Stimulated activated CD4-positive, alpha-beta T cell treated with anti-CD3 and anti-CD28 coated beads, Interleukin-12 subunit alpha, Interleukin-12 subunit beta, amount 100 ng/mL, for 4 hours (primary cell): ENCODE measurements at places on chromosomes 3 and 15.

DNA sequence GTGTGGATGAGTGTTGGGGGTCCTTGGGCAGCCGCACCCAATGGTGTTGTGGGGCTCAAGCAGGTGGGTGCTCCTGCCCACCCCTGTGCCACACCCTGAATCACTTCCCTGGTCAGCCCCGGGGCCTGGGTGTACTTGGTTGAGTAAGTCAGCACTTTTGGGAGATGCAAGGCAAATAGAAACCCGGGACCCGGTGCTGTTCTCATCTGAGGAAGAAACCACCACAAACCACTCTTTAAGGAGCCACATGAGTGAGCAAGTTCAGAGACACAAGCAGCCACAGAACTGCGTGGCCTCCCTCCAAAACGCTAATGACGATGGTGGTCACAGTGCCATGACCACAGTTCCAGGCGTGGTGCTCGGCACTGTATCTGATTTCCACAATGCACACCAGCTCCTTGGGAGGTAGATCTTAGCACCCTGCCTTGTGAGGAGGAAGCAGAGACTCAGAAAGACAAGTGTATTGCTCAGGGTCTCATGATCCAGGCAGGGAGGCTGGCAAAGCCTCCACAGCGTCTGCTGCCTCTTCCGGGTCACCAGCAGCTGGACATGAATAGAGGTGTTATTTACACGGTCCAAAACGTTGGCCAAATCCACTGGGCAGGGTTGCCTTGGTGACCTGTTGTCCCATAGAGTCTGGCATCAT lies 118.2 kb upstream of the ALDH1A3 start:
- DNase-seq = no peak

DNA sequence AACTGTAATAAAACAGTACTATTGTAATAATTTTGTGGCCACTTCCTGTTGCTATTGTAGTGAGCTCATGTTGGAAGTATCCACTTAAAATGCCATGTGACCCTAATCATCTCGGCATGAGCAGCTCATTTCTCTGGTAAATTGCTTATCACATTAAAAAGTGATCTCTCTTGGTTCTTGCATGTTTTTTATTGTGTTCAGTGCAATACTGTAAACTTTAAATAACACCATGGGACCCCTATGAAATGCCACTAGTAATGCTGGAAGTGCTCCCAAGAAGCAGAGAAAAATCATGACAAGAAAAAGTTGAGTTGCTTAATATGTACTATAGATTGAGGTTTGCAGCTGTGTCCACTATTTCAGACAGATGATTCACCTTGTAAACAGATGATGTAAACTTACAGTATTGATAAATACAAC lies 45.6 kb downstream of the NMD3 start:
- DNase-seq = no peak

DNA sequence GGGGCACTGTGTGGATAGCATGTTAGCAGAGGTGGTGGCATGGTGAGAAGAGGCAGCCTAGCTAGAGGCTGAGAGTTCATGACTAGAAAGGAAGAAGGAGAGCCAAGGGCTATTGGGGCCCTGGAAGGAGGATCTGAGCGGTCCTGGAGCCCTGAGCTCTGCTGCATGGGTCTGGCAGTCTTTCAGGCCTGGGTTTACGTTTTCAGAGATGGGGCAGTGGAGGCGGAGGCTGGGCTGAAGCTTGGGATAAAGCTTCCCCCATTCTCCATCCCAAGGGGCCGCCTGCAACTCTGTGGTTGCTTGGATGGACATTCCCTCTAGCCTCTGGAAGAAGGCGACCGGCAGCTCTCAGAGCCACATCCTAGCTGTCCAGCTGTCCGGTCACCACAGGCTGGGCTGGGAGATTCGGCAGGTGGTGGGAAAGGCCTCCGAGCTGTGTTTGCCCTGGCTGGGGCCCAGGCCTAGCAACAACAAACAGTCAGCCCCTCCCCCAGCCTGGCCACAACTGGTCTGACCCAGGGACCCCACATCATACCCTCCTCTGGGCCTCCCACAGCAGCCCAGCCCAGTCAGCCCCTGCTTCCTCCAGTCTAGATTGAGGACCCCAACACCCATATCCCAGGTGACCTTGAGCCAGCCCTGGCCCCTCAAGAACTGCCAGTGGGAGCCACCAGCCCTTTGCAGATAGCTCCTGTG lies 1.8 kb upstream of the SLC38A3 start:
- no peak for DNase-seq

- no peak for DNase-seq
Measured at GRCh38 chr3:4107430-4107829, 195.7 kb upstream of the SETMAR start.

GRCh38 chr15:50953302-50953701 lies 44.8 kb downstream of the AP4E1 start:
- no peak for DNase-seq

DNA sequence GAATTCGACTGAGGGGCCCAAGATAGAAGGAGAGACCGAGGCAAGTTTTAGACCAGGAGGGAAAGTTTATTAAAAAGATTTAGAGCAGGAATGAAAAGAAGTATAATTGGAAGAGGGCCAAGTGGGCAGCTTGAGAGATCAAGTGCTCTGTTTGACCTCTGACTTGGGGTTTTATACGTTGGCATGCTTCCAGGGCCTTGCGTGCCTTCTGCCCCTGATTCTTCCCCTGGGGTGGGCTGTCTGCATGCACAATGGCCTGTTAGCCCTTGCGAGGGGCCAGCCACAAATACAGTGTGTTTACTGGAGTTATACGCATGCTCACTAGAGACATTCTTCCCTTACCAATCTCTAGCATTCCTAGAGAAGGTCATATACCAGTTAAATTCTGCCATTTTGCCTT lies 70.7 kb upstream of the LARS2 start:
- DNase-seq = no peak

GRCh38 chr15:66899555-66900350 lies 165.6 kb upstream of the SMAD3 start:
- DNase-seq = no peak

GRCh38 chr3:74537164-74537563 lies 77.3 kb downstream of the CNTN3 start:
- DNase-seq = no peak

GRCh38 chr15:62781081-62781497 lies 261.5 kb upstream of the TPM1 start:
- no peak for DNase-seq

- no peak for DNase-seq
Measured at GRCh38 chr3:31197941-31198340, 303.5 kb upstream of the GADL1 start.

- DNase-seq = peak; percentile 14
Measured at GRCh38 chr3:122415104-122415744, 638 bp downstream of the WDR5B start.

DNA sequence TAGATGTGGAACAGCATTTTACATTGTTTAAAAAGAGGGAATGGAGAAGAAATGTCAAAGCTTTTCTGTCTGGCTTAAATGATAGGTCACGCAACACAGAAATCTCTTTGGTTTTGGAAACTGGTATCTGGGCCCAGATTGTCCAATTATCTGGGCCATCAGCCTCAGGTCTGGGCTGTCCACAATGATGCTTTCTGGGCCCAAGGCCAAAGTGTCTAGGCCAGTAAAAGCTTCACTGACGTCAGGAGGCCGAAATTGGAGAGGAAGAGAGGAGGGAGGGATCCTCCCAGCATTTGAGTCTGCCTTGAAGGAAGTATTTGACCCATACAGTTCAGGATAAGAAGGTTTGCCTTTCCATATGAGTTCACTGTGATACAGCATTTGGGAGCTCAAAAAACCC lies 60.7 kb upstream of the ALDH1A3 start:
- DNase-seq = no peak

DNA sequence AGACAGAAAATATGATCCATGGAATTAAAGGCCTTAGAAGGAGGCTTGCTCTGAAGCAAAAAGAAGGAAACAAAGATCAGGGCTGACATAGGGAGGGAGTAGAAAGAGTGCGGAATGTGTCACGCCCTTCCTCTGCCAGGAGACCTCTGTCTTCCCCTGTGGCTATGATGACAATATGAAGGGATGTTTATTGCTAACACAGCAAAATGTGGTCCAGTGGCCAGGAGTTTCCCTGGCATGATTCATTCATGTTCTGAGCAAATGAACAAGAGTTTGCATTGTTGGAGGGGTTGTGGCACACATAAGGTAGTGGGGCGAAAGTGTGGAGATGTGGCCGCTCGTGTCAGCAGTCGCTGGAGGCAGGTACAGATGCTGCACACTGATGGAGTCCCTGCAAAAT lies 169.4 kb downstream of the SHQ1 start:
- DNase-seq = no peak

DNA sequence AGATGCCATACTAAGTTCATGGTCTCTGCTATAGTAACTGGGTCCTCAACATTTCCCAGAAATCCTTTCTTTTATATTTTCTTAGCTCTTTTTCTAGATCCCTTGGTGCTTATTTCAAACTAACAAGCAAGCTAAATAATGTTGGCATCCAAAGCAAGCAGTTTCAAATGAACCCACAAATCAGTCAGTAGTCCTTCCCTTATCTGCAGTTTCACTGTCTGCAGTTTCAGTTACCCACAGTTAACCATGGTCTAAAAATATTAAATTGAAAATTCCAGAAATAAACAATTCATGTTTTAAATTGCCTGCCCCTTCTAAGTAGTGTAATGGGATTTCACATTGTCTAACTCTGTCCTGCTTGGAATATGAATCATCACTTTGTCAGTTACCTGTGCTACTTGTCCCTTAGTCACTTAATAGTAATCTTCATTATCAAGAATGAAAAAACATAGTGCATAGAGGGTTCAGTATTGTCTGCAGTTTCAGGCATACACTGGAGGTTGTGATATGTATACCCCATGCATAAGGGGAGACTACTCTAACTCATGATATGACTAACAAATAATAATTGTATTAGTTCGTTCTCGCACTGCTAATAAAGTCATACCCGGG lies 633.7 kb downstream of the MECOM start:
- no peak for DNase-seq

DNA sequence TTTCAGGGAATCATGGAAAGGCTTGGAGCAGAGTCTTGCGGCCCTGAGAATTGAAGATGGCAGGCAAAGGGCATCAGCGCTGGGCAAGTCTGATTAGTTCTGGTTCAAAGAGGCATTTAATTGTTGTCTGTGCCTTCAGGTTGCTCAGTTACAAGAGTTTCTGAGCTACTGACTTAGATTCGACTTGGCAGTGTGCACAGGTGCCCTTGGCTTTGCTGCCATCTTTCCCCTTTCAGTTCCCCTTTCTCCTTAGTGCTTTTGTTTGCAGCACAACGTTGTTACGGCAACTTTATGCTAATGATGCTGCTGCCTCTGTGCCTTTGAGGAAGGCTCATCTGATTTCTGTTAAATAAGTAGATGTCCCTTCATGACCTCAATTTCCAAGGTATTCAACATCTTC lies 12.5 kb downstream of the P2RY14 start:
- no peak for DNase-seq

DNA sequence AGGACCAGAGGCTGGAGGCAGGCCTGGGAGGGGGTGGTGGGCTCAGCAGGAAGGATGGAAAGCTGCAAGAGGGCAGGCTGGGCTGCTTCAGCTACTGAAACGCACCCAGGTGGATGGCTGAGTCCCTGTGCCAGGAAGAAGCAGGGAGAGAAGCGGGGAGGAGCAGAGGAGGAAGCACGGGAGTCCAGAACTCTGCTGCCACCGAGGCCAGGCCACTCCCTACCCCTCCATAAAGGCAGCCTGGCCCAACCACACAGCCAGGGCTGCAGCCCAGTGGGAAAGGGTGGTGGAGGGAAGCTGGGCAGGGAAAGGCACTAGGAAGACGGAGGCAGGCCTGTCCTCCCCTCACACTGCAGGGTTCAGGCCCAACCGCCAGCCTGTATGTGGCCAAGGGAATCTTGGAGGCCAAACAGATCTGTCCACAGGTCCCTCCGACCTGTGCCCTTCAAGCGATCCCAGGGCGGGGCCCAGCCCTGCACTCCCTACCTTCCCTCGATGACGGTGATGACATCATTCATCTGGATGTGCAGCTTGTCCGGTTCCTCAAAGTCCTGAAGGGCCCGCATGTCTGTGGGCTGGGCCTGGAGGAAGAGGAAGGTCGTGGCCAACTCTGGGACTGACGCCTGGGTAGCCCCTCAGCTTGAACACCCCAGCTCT lies 30.5 kb downstream of the TNK2 start:
- DNase-seq = no peak
